T-helper 22 cell (primary cell): ENCODE measurements at places on chromosomes 12 and 14.

DNA sequence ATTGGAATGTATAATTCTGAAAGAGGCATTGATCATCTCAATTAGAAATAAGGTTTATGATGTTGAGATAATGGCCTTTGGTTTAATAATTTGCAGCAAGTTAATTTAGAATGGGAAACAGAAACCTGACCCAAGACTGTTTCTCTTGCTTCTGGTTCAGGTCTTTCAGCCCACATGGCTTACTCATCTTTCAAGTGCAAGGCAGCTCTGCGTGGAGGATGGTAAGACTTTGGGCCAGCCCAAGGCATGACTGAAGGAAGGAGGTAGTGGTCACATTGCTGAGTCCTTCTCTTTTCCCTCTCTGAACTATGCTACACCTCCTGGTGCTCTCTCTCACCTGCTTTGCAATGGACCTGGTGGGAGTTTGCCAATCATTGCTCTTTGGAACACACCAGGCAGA is 98.7 kb downstream of the CAND1 start:
- DNase-seq, result no peak

GRCh38 chr12:93100610-93101009 is 171.5 kb upstream of the EEA1 start:
- no peak for DNase-seq

DNA sequence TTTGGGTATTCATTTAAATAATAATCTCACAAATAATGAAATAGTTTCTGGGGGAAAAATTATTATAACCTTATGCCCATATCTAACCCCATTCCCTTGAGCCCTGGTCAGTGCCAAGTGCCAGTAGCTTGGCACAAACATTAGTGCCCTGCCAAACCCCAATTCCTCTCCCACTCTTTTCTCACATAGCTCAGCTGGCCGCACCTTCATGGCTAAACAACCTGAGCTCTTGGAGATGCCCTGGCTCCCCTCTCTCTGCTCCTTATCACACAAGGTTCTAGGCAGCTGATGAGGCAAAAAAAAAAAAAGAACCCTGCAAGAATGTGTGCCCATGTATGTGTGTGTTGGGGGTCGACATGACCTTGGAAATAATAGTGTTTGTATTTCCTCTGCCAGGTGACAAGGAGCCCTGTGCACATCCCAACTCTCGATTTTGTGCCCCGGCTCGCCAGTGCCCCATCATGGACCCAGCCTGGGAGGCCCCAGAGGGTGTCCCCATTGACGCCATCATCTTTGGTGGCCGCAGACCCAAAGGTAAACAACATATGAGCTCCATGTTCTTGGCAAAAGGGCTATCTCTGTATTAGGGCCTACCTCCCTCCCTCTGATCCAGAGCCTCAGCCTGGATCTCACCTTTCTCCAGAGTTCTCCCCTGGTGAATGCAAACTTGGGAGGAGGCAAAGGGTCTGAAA is 8.4 kb downstream of the PCK2 start:
- no peak for DNase-seq

DNA sequence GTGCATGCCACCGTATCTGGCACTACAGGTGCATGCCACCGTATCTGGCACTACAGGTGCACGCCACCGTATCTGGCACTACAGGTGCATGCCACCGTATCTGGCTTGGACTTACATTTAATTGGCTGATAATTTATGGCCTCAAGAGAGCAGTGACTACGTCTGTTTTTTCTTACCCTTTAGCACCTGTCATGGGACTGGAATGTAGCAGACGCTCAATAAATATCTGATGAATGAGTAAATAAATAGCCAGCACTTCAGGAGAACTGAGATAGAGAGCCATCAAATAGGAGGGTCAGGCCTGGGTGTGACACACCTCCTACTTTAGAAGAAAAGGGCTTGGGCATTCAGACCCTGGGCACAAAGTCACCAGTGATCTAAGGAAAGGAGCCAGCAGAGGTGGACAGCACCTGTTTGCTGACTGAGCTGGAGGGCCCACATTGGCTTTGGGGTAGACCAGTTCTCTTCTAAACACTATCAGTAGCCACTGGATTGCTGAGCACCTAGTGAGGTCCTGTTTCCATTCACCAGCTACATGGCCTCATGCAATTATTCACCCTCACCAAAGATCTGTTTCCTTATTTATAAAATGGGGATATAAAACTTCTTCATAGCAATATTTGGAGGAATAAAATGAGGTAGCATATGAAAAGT is 50.1 kb downstream of the RFX4 start:
- DNase-seq, result no peak

DNA sequence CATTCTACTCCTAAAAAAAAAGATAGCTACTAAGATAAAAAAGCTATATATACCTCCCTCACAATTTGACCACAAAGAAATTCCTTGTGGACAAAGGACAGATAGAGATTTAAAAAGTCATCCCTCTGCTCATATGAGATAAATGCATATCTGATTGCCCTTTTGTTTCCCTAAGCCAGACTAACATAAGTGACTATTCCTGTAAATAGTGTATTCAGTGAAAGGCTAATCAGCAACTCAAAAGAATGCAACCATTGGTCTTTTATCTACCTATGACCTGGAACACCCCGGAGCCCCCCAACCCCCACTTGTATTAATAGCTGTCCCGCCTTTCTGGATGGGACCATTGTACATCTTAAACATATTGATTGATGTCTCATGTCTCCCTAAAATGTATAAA is 6.3 kb upstream of the TMPO start:
- DNase-seq, result no peak

DNA sequence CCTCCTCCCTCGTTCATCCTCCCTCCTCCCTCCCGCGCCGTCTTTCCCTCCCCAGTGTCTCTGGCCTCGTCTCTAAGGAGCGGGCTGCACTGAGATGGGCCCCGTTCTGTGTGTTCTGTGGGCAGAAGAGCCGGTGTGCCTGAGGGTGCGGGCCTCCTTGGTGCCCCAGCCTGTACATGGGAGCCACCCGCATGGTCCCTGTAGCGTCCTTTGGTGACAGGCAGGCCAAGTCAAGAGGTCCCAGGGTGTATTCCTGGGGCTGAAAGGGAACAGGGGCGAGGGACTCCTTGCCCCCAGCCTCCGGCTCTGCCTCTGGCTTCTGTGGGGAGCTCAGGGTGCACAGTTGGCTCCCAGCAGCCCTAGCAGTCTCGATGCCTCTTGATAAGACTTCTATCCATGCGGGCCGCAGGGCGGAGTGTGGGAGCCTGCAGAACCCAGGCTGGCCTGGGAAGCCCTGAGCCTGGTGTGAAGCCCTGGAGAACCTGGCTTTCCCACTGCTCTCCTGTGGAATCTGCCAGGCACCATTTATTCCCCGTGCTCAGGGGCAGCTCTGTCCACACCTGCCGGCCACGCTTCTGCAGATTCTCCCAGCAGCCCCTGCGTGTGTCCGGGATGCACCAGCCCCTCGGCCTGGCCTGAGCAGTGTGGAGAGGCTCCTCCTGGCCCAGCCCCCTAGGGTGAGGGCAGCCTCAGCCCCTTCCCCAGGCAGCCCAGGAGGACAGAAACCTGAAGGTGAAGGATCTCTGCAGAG is 181.3 kb downstream of the KIF26A start:
- DNase-seq, result no peak

- no peak for DNase-seq
Observed at GRCh38 chr14:23146980-23147379, 27.9 kb upstream of the CEBPE start.

- peak; percentile 99 for DNase-seq
Observed at GRCh38 chr12:121839106-121839992, 19.3 kb downstream of the HPD start.
